Epithelial cell of proximal tubule (primary cell): ENCODE measurements at places on chromosomes 1 and 21. TPM values are rescaled to one million over a fixed set of nuclear protein-coding genes. Genes with fewer than 3 reads are reported as not detected.

C8A gene
- total RNA-seq: not detected in 2 replicates

OR2L8 gene
- not detected in 2 replicates for total RNA-seq

ZBTB8B gene
- 0.07 and 0.23 TPM in 2 replicates for total RNA-seq

ESPN gene
- not detected in 2 replicates for total RNA-seq

C1QC gene
- total RNA-seq: not detected in 2 replicates

CA14 gene
- total RNA-seq: not detected in 2 replicates

POU3F1 gene
- total RNA-seq: not detected in 2 replicates

RXFP4 gene
- total RNA-seq: not detected in 2 replicates

ADAMTS1 gene
- 38.4 and 55.6 TPM in 2 replicates for total RNA-seq

AGTRAP gene
- 54.7 and 70.3 TPM in 2 replicates for total RNA-seq

MTMR11 gene
- 8.9 and 10.1 TPM in 2 replicates for total RNA-seq

NEXN gene
- 13.5 and 17.2 TPM in 2 replicates for total RNA-seq

HCRTR1 gene
- not detected in 2 replicates for total RNA-seq

CD1E gene
- total RNA-seq: not detected in 2 replicates

CLDN17 gene
- not detected in 2 replicates for total RNA-seq

ATP6V1G3 gene
- not detected in 2 replicates for total RNA-seq

GPR161 gene
- total RNA-seq: 9.6 and 11.4 TPM in 2 replicates

OR2L3 gene
- total RNA-seq: not detected in 2 replicates

PRRX1 gene
- total RNA-seq: under 0.01 and 0.87 TPM in 2 replicates

ACTN2 gene
- total RNA-seq: 0.07 and 0.52 TPM in 2 replicates

GIPC2 gene
- 1.4 and 1.5 TPM in 2 replicates for total RNA-seq

PEAR1 gene
- total RNA-seq: 19.0 and 20.8 TPM in 2 replicates

REN gene
- total RNA-seq: 0.12 TPM in 1 of 2 replicates, not detected in the other

RHBDL2 gene
- total RNA-seq: 0.07 TPM in 1 of 2 replicates, not detected in the other

LRIF1 gene
- 11.1 and 12.1 TPM in 2 replicates for total RNA-seq

C1QB gene
- not detected in 2 replicates for total RNA-seq

PADI1 gene
- 1.1 and 3.4 TPM in 2 replicates for total RNA-seq

RHD gene
- total RNA-seq: not detected in 2 replicates

CFHR5 gene
- total RNA-seq: not detected in 2 replicates
